ENCODE measurements at places on chromosomes 13 and 19. TPM values are rescaled to one million over a fixed set of nuclear protein-coding genes. Genes with fewer than 3 reads are reported as not detected.

PCDH9 gene
- 0.75 TPM for total RNA-seq

GRCh38 chr19:2271234-2272103 is 10.5 kb downstream of the PEAK3 start:
- DNase-seq = no peak

TMEM255B gene
- total RNA-seq = 6.4 TPM

DNA sequence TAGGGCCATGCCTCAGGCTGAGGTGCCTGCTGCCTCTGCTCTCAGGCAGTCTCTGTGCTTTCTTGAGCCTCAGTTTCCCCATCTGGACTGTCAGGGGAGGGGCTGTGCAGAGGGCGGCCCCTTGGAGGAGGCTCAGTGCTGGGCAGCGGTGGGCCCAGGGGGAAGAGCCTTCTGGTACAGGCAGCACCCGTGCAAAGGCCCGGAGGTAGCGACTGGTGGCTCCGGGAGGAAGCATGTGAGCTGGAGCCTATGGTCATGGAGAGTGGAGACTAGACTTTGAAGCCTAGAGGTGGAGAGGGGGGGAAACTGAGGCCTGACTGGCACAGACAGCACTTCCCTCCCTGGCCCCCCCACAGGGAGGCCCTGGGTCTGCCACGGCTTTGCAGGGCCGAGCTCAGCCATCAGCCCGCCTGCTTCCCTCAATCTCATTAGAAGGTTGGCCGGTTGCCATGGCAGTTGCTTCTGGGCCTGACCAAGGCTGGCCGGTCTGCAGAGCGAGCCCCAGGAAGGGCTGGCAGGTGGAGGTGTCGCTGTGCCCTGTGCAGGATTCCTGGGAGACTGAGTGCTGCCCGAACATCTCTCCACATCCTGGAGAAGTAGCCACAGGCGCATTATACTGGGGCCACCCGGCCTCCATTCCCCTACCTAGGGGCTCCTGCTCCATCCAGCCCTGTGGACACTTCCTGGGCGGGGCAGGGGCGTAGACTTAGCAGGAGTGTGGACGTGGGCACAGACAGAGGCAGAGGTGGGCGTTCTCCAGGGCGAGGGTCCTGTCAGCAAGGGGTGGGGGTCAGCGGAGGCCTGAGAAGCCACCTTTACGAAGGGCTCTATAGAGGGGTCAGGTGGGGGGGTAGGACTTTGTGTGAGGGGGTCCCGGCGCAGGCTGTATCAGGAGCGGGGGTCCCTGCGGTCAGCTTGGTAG is 53.2 kb downstream of the CRTC1 start:
- DNase-seq = no peak

- no peak for DNase-seq
These were observed 26.5 kb downstream of the PPP2R1A start for GRCh38 chr19:52216401-52216800.

- DNase-seq = peak; percentile 1
These were observed 395.0 kb downstream of the PCDH9 start for GRCh38 chr13:66835040-66835628.

GRCh38 chr19:50792272-50793250 is 2.3 kb downstream of the ACP4 start:
- DNase-seq = no peak

- DNase-seq = no peak
These were observed 250.3 kb upstream of the HTR2A start for GRCh38 chr13:47146991-47147811.

ZNF431 gene
- 3.5 TPM for total RNA-seq

ZNF570 gene
- total RNA-seq = 5.8 TPM

GRCh38 chr19:1466018-1466460 is 13.0 kb downstream of the C19orf25 start:
- DNase-seq = no peak

GRCh38 chr19:29395111-29395733 is 130.6 kb upstream of the VSTM2B start:
- DNase-seq = no peak

OR7D2 gene
- 0.41 TPM for total RNA-seq

ATP4B gene
- not detected for total RNA-seq

- no peak for DNase-seq
These were observed 1108.4 kb upstream of the PCDH20 start for GRCh38 chr13:62524061-62524460.

DNA sequence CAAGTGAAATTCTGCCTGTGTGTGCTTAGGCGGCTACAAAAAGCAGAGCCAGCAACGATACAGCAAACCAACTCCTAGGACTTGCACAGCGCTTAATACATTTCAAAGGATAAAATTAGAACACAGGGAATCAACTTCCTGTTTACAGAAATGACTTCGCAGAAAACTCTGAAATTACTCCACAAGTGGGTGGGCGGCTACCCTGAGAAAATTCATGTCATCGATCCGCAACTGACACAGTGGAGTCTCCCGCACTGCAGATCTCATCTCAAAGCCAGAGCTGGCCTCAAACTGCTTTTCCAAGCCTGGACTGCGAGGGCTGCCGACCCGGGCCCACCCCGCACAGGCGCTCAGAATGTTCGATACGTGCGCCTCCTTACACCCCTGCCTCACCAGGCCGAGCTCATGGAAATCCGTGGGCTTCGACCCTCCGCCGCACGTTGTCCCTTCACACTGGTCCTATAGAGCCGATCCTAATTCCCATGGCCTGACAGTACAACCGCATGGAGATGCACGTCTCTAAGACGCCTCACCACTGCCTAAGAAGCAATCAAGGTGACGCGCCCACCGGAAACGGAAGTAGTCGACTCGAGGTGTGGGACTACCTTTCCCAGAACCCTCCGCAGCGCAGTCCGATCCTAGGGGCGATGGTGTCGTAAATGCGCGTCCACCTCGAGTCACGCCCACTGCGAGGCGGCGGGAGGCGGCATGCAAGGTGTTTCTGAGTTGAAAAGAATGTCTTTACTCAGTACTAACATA is at the start of gene ZNF229:
Gene ZNF229 (minus strand): TSS at position 557 of the 759 bp plus-strand sequence. CDS start 5,625 bp downstream, outside the sequence.
- peak; percentile 87 for DNase-seq

DNA sequence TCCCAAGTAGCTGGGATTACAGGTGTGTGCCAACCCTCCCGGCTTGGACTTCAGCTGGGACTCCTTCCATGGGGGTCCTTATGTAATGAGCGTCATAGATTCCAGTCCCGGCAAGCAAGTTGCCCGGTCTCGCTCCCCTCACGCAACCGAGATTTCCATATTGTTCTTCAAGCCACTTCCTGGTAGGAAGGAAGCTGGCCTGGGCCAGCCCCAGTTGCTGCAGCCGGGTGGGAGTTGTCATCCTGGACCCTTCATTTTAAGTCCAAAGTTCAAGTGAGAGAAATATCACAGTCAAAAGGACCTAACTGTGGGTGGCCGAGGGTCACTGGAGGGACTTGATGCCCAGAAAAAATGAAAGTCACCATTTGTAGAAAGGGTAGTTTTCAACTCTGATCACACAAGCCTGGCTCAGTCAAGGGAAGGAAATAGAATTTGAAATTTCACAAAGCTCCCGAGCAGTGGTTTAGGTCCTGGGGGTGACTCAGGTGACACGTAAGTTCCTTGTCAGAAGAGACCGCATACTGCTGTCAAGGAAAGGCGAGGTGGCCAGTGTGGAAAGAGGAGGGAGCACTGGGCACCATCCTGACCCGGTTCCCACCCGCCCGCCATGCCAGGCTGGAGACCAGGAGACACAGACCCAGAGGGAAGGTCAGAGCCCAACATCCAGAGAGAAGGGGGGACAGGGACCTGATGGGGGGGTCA is 5.3 kb downstream of the FGF21 start:
- DNase-seq = no peak

B3GNT8 gene
- total RNA-seq = 2.7 TPM

DNA sequence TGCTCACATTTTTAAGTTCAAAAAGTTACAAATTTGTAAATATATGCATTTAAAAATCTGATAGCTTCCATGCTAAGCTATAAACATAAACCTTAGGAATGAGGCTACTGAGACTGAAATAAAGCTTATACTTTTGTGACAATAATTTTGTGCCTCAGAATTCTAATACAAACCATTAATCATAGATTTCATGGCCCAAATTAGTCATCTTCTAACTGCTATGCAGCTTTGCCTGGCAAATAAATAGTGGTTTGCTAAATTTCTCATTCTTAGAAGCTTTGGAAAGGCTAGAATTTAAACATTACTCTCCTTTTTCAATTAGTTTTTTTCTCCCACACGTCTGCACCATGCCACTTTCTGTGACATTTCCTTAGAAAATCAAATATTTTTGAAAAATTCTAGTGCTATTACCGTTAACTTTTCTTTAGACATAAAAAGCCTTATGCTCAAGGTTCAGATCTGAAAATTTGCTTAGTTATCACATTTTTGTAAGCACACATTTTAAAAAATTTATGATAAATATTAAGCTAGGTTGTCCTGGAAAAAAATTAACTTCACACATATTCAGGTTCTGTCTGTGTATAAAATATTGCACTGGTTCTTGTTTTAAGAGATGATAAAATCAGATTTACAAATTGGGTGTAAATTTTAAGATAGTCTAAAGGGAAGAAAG is 46.9 kb downstream of the FNDC3A start:
- DNase-seq = no peak

DNA sequence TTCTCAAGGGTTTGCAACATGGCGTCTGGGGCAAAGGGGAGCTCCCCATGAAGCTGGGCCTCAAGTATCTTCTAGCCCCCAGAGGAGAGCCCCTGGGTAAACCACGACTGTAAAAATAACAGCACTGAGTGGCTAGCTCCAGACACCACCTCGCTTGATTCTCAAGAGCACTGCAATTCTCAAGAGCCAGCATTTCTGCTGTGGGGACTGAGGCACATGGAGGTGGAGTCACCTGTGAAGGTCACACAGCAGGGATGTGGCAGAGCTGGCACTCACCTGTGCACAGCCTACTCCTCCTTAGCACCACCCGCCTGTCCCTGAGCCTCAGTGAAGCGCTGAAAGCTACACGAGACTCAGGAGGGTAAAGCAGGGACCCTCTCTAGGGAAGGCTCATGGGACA is 20.7 kb upstream of the CCNP start:
- DNase-seq = no peak

ZNF560 gene
- 0.55 TPM for total RNA-seq

DNA sequence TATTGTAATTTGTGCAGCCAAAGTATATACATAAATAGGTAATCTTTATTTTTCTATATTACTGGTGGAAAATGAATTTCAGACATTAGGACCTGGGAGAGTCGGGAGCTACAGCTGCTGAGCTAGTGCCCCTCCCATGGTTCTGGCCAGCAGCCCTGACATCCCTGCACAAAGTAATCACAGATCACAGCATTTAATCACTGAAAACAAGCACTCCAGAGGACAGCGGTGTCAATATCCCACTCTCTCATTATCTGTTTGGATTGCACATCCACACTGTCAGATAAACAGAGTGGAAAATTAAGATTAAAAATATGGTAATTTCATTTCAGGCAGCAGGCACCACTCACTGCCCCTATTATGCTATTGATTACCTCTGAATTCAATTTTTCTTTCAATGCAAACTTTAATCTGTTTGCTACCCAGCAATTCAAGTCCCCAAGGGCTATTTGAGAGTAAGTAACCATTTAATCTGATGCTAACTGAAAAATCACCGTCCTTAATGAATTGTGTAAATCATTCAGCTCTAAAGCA is 254.1 kb upstream of the SOX21 start:
- no peak for DNase-seq

- no peak for DNase-seq
These were observed at the start of gene LPAR2 for GRCh38 chr19:19627621-19628500. LPAR2 (minus strand) TSS chr19:19628220; CDS start chr19:19627275, 945 bp downstream.

GRCh38 chr19:36246006-36246481 is 31.1 kb downstream of the ZNF146 start:
- no peak for DNase-seq

LILRA1 gene
- not detected for total RNA-seq

- DNase-seq = no peak
These were observed 127.7 kb downstream of the FRY start for GRCh38 chr13:32159137-32159869.

- DNase-seq = no peak
These were observed 63.1 kb downstream of the KCNRG start for GRCh38 chr13:50078231-50078894.

All from kidney epithelial cell (primary cell).